Activated CD4-positive, alpha-beta T cell treated with anti-CD3 and anti-CD28 coated beads, Interleukin-2, amount 10 ng/mL, durations not matched to agents 24 days and 14 days (primary cell): ENCODE measurements at places on chromosomes 2 and 18. TPM values are rescaled to one million over a fixed set of nuclear protein-coding genes. Genes with fewer than 3 reads are reported as not detected.

DNA sequence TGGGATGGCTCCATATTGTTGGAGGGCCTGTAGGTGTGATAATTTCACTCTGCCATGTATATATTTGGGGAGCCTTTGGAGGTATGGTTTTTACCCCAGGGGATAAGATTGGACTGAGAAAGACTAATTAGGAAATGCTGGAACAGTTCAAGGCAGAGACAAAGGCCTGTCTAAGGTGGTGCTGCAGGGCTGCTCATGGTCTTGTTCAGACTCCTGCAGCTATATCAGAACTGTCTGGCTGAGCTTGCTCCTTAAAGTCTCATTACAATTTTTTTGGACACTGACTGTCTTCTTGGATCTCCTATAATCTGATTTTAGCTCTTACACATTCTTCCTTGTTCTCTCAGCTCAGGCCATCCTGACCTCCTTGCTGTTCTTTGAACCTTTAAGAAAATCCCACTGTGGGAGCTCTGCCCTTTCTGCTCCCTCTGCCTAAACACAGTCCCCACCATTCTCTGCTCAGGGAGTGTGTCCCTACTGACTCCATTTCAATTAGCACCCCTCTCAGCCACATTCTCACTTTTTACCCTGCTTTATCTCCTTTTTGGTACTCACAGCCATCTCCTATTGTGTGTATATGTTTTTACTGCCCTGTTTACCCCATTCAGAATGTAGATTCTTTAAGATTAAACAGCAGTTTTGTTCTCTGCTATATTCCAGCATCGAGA lies 468.7 kb upstream of the FANCL start:
- no peak for DNase-seq
- no peaks in the 10 kb centered on the region for H3K4me1 ChIP-seq
- no peaks in the 10 kb centered on the region for H3K27me3 ChIP-seq
- no peak overlapping the region for H3K27ac ChIP-seq
- H3K4me3 ChIP-seq: no peak overlapping the region

GRCh38 chr2:230591850-230592249 lies 120.8 kb upstream of the CAB39 start:
- no peaks in the 10 kb centered on the region for H3K27me3 ChIP-seq
- H3K27ac ChIP-seq: peak overlapping the region; percentile 82
- peaks cover 54% of the 10 kb centered on the region for H3K4me1 ChIP-seq
- peaks cover 25% of the 10 kb centered on the region for H3K36me3 ChIP-seq

- no peaks in the 10 kb centered on the region for H3K36me3 ChIP-seq
- no peak for DNase-seq
- H3K4me1 ChIP-seq: peaks cover 10% of the 10 kb centered on the region
Measured at GRCh38 chr2:213279116-213279620, 5.1 kb upstream of the SPAG16 start.

DNA sequence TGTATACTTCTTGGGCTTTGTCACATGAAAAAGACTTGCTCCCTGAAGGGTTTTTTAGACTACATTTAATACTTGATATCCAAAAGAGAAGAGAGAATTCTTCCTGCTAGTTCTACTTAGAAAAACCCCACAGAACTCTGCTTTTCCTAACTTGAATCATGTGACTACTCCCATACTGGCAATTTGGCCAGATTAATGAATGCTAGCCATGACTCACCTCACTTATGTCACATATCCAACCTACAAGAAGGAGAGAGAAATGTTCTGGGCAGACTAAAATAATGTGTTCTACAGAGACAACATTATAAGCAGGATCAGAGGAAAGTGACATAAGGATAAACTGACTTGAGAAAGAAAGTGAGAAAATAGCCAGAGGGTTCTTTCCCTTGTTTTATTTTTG lies 249.3 kb upstream of the GULP1 start:
- no peaks in the 10 kb centered on the region for H3K36me3 ChIP-seq
- no peaks in the 10 kb centered on the region for H3K4me1 ChIP-seq
- no peak for DNase-seq
- H3K27ac ChIP-seq: no peak overlapping the region

- H3K4me3 ChIP-seq: peak overlapping the region; percentile 51
- no peak for DNase-seq
- H3K36me3 ChIP-seq: peaks cover 16% of the 10 kb centered on the region
- H3K27ac ChIP-seq: no peak overlapping the region
- H3K4me1 ChIP-seq: peaks cover 37% of the 10 kb centered on the region
- no peaks in the 10 kb centered on the region for H3K27me3 ChIP-seq
Measured at GRCh38 chr18:79948719-79949411, 2.6 kb downstream of the SLC66A2 start.

Gene CRACDL
- 0.07 and 0.12 TPM in 2 replicates for total RNA-seq

Gene CNDP1
- not detected in 2 replicates for total RNA-seq

Gene TMEM198
- 3.1 and 3.4 TPM in 2 replicates for total RNA-seq

Gene SDC1
- 0.63 and 1.1 TPM in 2 replicates for total RNA-seq

Gene LOXHD1
- total RNA-seq: not detected in 2 replicates

Gene ACKR3
- 0.58 and 0.64 TPM in 2 replicates for total RNA-seq

Gene PDE1A
- total RNA-seq: not detected in 2 replicates
